ENCODE measurements at places on chromosomes 7 and 10. TPM values are rescaled to one million over a fixed set of nuclear protein-coding genes. Genes with fewer than 3 reads are reported as not detected.

Gene ARHGAP22
- total RNA-seq, result 255 TPM

Gene CDHR1
- total RNA-seq, result not detected

DNA sequence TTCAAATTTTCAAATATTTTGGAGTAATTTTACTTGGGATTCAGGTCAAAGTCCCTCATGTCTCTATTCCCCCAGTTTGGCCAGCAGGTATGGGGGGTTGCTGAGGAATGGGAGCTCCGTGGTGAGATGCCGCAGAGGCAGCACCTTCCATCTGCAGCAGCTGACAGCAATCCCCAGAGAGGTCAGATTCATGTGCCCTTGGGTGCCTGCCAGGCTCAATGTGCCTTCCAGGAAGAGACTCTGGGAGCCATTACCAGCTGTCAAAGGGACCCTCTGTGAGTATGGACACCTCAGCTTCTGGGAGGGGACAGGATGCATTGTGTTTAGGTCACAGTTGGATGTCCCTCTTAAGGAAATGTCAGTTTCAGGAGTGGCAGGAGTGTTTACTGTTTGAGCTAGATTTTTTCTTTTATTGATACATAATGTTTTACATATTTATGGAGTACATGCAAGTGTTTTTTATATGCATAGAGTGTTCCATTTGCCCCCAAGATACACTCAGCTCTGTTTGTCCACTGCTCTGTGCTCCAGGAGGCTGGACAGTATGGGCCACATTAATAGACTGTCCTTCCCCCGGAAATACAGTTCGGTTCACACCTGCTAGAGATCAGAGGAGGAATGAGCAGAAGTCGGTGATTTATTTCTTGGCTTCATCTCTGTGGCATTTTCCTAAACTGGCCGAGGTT lies 75.3 kb upstream of the GRB10 start:
- peak; percentile 44 for DNase-seq

DNA sequence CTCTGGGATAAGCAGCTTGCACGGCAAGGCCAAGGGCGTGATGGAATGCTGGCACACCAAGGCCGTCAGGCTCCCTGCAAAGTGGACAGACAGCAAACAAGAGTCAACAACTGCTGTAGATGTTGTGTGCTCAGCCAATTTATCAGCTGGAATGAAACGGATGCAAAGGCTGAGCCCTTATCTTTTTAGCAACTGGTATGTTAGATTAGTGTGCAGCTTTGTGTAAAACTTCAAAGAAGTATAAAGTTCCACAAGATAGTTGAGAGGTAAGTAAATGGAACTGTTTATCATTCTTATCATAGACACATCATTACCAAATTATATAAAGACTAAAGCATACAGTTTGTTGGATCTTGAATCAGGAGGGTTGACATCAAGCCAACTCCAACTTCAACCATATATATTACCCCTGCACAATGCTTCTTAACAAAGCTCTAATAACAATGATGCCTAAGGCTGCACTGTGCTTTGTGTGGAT lies 289.0 kb downstream of the TNS3 start:
- DNase-seq, result no peak

DNA sequence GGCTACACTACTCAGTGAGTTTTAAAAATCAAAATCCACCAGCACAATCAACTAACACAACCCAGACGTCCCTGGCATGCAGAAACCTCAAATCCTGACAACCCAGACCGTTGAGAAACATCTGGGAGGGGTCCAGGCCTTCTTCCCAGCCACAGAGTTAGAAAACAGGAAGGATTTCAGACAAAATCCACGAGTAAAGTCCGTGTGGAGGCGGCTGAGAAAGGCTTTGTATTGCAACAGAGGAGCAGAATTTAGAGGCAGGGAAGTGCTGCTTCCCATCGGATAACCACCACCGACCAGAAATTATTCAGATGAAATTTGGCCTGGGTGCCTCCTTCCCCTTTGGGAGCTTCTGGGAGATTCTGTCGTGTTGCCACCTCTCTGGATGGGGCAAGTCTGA lies 61.5 kb downstream of the TNS3 start:
- DNase-seq, result peak; percentile 76

DNA sequence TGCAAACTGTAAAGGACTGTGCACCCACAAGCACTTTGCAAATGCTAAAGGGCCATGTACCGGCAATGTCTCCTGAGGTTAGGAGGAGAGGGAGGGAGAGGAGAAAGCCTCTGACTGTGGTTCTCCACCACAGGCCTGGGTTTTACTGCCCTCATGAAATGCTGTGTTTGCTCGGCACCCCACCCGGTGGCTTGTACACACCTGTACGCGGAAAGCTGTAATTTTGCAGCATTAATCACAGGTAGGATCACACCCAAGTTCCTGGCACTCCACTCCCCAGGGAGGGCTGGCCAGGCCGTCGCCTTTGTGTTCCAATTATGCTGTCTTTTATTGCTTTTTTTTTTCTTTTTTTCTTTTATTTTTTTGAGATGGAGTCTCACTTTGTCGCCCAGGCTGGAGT lies 78.5 kb upstream of the MYL10 start:
- DNase-seq, result no peak

Measured in LHCN-M2 (cell line).